ENCODE measurements at places on chromosomes 4 and X.

- no peak for DNase-seq
Measured at GRCh38 chrX:48785540-48786214, 713 bp upstream of the GATA1 start.

DNA sequence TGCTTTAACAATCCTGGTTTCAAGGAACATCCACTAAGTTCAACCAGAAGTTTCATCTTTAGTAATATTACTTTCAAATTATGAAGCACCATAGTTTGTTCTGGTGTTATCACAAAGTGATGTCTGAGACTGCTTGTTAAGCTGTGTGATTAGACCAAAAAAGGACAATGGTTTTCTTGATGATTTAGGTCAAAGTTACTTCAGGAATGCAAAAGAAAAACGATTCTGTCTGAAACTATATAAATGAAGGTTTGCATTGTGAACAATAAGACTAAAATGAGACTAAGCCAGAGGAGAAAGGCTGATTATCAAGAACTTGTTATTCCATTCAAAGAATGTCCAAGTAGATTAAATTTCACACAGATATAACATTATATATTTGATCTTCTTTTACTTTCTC lies 122.4 kb upstream of the ETNPPL start:
- peak; percentile 55 for DNase-seq

- no peak for DNase-seq
Measured at GRCh38 chr4:2354760-2355159, 63.7 kb downstream of the ZFYVE28 start.

DNA sequence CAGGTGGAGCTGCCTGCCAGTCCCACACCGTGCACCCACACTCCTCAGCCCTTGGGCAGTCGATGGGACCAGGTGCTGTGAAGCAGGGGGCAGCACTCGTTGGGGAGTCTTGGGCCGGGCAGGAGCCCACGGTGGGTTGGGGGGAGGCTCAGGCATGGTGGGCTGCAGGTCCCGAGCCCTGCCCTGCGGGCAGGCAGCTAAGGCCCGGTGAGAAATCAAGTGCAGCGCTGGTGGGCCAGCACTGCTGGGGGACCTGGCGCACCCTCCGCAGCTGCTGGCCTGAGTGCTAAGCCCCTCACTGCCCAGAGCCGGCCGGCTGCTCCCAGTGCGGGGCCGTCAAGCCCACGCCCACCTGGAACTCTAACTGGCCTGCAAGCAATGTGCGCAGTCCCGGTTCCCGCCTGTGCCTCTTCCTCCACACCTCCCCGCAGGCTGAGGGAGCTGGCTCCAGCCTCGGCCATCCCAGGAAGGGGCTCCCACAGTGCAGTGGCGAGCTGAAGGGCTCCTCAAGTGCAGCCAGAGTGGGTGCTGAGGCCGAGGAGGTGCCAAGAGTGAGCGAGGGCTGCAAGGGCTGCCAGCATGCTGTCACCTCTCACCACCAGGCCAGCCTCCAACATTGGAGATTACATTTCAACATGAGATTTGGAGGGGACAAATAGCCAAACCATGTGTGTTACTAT lies 197.2 kb downstream of the NPNT start:
- no peak for DNase-seq

DNA sequence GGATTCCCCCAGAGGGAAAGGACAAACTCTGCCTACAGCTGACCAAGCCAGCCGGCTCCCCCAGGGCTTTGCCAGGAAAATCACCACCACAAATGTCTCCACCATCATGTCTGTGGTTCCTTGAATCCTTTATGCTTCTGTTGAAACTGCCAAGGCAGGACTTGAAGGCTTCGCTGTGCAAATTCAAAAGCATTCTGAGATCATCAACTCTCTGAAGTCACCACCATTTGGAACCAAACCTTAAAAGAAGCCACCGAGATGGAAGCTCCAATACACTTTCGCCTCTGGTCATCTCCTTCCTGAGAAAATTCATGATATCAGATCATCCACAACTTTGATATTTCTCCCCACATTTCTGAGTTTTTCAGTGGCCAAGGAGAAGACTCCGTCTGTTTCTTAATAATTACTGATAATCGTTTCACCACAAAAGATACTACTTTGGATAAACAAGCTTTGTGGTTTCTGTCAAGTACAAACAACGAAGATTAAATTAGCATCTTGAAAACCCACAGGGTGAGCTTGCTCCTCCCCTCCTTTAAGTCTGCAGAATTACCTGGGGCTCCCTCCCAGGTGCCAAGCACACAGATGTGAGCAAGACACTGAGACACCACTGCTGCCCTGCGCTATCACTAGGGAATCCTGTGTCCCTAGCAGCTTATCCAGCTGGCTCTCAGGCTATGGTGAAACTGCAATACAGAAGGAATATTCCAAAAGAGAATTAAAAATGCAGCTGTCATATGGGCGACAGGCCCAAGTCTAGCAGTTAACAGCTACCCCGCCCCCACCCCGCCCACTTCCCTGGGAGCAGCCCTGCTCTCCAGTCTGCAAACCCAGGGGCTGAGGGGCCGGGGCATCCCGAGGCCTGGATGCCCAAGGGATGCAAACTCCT lies 125.0 kb upstream of the TBL1X start:
- DNase-seq, result no peak

DNA sequence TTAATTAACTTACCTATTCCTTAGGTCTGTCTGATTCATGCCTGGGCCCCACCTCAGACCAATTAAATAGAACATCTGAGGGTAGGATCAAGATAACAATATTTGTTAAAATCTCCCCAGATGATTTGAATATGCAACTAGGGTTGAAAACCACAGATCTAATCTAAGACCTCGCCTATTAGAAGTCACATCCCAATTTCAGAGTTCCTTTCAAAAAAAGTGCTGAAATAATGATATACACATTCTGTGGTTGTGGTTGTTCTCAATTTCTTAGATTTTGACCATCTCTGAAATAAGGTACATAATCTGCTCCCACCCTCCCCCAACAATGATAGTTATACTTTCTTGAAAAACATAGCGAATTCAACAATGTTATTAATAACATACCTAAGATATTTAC lies 27.7 kb downstream of the NIPAL1 start:
- no peak for DNase-seq

GRCh38 chr4:111798840-111799239 lies 346.4 kb upstream of the FAM241A start:
- no peak for DNase-seq

GRCh38 chr4:139876337-139876941 lies 210.8 kb downstream of the MGST2 start:
- DNase-seq, result no peak

Data from non-pigmented ciliary epithelial cell (primary cell).